ENCODE measurements at places on chromosomes 5 and 9. TPM values are rescaled to one million over a fixed set of nuclear protein-coding genes. Genes with fewer than 3 reads are reported as not detected.

DNA sequence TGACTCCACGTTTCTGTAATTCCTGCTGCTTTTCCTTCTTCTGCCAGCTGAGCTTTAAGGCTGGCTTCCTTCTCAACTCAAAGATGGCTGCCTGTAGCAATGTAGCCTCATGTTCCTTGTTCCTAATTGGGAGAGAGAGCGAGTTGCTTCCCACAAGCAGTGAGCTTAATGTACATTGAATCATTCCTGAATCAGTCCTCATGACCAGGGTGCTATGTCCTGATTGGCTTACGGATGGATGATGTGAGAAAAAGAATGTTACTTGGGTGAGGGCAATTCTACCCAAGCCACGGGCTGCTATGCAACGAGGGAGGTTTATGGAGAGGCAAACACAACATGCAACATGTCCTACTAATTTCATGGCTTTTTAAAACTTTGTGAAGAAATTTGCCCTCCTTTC is 356.2 kb downstream of the RASEF start:
- no peak for DNase-seq

SLC46A2 gene
- not detected for polyA plus RNA-seq

RCL1 gene
- 17.7 TPM for polyA plus RNA-seq

LHX2 gene
- not detected for polyA plus RNA-seq

CDH6 gene
- not detected for polyA plus RNA-seq

DNA sequence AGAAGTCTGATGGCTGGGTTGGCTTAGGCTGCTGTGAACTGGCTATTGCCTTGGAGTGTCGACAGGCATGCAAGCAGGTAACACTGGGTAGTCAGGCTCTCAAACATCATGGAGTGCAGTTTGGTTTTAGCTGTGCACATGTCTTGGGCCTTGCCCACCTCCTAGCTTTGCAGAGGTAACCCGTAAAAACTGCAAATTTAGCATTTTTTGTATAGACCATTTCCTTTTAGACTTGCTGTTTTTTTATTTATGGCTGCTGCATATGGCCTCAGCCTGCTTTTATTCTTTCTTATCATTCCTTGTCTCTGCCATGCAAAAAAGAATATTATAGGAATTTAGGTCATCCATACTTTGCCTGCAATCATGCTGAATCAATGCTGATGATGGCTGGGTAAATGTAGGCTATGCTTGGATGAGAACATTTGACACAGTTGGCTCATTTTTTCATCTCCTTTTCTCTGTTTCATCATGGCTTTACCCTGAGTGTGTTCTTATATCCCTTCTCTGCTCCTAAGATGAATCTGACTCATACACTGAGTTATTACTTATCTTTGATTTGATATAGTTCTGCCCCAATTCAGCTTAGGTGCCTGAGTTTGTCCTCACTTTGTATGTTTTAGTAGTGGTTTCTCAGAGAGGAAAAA is 27.2 kb downstream of the RECK start:
- no peak for DNase-seq

DNA sequence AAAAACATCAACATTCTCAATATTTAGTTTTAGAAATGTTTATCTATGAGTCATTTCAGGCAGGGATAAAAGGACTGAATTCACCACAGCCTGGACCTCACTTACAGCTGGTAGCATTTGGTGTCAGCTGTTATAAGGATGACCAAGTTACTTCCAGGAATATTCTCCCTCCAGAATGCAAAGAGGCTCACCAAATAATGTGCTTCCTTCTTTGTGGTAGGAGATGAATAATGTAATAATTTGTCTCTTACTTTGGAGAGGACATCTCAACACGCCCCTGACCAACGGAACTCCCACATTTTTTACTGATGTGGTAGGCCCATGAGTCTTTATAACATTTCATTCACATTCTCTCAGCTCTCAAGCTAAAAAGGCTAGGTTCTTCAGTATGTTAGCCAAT is 825.9 kb upstream of the GRAMD2B start:
- no peak for DNase-seq

ANGPTL2 gene
- not detected for polyA plus RNA-seq

DNA sequence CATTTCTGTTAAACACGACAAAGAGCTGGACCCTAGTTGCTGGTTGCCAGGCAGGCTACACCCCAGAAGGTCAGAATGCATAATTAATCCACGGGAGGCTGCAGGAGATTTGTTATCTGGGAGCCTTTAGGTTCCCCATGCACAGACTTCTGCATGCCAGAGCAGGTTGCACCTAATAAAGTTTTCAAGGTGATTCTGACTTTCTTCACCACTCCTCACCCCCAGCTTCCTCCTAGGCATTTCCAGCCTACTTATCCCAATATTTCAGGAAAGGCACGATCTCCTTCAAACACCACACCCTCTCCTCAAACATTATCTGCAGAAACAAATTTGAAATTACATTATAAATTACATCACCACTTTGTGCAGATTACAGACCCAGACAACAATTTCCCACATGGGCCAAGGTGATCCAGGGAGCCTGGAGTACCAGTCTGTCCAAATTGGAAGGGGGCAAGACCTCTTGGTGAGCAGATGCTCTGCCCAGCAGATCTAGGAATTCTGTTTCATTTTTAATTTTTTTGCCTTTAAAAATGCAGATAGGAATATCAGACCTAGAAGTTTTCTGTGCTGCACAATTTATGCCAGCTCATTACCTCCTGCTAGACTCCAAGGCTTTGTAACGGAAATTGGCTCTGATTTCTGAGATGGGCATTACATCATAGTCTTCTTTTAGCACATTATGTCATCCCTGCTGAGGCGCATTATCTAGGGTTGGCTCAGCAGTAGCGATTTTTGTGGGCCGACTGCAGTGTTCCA is 363.4 kb upstream of the SLC30A5 start:
- no peak for DNase-seq

GRCh38 chr5:141343953-141344463 is 379 bp downstream of the PCDHGA3 start:
- DNase-seq: no peak

DNA sequence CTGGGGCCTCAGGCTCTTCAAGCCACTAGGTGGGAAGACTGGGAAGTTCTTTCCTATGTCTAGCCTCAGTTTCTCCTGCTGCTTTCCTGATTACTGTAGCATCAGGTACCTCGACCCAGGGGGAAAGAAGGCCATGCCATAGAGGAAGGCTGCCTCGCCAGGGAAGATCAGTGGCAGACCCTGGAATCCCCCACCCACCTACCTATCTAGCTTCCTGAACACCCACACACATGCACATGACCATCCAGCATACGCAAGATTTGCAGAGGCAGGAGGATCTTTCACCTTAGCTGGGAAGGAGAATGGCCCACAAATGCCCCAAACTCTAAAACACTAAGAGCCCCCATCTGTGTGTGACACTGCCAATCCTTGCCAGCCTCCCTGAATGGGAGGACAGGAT is 8.0 kb downstream of the NR5A1 start:
- DNase-seq: no peak

DNA sequence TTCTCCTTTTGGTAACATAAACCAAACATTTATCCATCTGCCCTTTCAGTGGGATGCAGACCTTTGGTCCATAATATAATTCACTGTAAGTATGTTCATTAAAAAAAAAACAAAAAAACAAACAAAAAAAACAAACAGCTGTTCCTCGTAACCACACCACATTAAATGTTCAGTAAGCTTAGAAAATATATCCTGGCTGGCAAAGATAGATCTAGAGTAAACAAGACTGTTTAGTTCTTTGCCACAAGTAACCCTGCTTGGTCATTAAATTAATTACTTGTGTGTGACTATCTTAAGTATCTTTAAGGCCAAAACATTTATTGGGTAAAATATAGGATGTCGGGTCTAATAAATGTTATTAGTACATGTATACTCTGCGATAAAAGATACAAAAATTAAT is 1717.1 kb downstream of the EFNA5 start:
- DNase-seq: no peak

- no peak for DNase-seq
These were observed 805.9 kb downstream of the TLE1 start for GRCh38 chr9:80883426-80883825.

GLRA1 gene
- polyA plus RNA-seq: not detected

DNA sequence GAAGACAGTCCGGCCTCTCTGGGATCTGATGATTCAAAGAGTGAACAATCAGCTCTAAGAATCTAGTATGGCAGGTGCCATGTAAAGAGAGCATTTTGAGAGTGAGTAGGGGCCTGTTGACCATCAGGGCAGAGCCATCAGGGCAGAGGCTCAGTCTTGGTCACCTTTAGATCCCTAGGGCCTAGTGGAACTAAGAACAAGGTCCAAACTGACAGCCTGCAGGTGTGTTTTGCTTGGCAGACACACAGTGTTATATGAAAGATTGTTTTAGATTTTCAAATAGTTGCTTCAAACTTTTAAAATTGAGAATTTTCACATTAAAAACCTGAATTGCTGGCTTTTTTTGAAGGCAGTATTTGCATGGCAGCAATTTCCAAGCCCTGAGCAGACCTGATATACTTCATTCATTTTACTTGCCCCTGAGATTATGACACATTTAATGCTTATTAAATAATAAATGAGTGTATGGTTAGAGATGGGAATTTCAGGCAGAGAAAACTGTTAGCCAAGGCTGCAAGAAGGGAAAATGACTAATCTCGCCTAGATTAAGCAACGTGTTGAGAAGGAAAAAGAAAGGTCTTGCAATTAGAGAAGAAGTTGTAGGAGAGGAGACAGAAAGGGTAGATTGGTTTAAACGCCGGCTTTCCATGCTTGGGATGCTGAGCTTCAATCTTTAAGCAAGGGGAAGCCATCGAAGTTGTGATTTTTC is 279.6 kb downstream of the ARRDC3 start:
- DNase-seq: no peak

Data from CD8-positive, alpha-beta memory T cell (primary cell).